Gastroesophageal sphincter (tissue), 4 donors: ENCODE measurements at places on chromosomes 3 and 15. TPM values are rescaled to one million over a fixed set of nuclear protein-coding genes. Genes with fewer than 3 reads are reported as not detected.

Gene COLQ
- 2.7 TPM for total RNA-seq

Gene SEMA3F
- total RNA-seq = 16.8 TPM

Gene LAMB2
- 980 TPM for total RNA-seq

Gene GOLGA8R
- 3.2 TPM for total RNA-seq

Gene CILP
- total RNA-seq = 57.0 TPM

Gene PRRT3
- total RNA-seq = 1.3 TPM

Gene SEMA3B
- total RNA-seq = 47.0 TPM

DNA sequence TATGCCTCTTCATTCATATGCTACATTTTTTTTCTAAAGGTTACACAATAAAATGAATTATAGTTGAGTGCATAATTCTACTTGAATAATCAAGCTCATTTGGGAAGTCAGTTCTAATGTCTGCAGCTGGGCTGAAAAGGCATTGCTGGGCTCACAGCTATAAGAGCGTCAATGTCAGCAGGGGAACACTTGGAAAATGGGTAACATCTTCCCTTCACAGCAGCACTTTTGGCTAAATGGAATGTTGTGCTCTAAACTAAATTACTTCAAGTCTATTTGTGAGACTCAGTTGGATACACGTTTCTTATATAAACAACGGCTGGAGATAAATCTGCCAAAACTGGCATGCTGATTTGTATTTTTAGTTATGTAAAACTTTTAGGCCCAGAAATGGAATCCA is 357.8 kb downstream of the TBL1XR1 start:
- no peak for ATAC-seq

DNA sequence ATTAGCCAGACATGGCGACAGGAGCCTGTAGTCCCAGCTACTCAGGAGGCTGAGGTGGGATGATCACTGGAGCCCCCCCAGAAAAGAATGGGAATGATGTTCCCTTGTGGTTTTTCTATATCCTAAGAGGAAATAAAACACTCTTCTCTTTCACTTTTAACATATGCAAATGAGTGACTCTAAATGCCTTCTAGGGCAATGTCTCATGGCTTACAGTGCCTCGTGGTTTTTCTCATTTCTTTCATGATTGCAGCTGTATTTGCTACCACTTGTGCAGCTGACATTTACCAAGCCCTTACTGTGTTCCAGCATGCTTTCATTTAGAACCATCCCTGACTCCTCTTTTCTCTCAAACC is 26.4 kb downstream of the STOML1 start:
- ATAC-seq = no peak

GRCh38 chr3:141476033-141476432 is 10.8 kb upstream of the RASA2 start:
- ATAC-seq = no peak

GRCh38 chr15:39969002-39969394 is 35.1 kb downstream of the EIF2AK4 start:
- ATAC-seq = no peak

GRCh38 chr15:47188758-47189507 is 528.4 kb upstream of the SEMA6D start:
- no peak for ATAC-seq

DNA sequence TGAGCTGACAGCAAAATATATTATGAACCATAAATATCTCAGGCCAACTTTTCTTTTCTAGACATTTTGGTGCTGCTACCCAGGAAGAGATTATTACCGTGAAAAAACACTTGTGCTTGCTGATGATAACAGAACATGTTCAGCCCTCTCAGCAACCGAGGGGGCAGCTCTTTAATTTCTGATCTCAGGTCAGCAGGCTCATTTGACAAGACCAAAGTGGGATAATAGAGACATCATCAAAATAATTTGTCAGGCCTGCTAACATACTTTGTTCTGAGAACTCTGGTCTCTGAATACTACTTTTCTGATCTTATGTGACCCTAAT is 645.9 kb upstream of the KCNMB2 start:
- no peak for ATAC-seq

GRCh38 chr3:56291244-56291680 is 177.0 kb downstream of the ERC2 start:
- ATAC-seq = no peak

GRCh38 chr3:192857260-192857661 is 60.4 kb downstream of the MB21D2 start:
- ATAC-seq = no peak

DNA sequence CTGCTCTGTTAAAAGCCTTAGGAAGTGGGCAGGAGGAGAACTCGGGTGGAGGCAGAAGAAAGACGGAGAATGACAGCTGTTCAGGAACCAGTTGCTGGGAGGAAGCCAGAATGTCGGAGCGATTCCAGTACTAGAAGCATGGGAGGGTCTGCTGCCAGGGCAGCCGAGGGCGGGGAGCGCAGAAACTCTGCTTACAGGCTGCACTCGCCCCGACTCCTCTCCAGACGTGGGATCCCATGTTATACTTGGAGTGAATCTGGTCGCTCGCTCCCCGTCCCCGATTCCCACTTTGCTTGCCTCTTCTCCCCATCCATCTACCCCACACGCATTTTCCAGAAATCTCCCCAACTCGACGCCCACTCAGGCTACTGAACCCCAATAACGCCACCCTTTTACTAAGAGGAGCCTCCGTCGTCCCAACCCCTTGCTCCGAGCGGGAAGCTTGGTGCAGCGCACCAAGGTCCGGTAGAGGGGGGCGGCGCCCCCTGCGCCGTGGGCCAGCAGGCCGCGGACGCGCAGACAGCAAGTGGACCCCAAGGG is 665 bp downstream of the GATM start:
- no peak for ATAC-seq

- peak; percentile 19 for ATAC-seq
These were observed 15.8 kb upstream of the KCNMB3 start for GRCh38 chr3:179266701-179267211.

GRCh38 chr3:111392894-111393398 is 149.1 kb upstream of the CD96 start:
- no peak for ATAC-seq

DNA sequence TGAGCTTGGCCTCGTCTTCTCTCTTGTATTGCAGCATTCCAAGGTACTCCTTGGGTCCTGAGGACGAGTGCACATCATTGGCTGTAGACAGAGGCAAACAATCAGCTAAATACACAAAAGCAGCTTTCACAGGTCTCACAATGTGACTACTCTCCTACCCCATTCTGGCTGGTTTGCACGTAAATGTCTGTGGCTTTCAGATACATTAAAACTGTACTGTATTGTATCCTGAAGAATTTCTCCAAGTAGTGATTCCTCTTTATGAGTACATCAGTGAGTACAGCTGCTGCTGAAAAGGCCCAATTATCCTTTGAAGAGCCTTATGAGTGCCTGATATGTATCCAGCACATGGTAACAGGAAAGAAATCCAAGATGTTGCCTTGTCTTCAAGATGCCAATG is 22.0 kb upstream of the GNB5 start:
- no peak for ATAC-seq

GRCh38 chr3:108554229-108554628 is 35.0 kb downstream of the CIP2A start:
- ATAC-seq = no peak
